HCEC 1CT (cell line): ENCODE measurements at places on chromosomes 2 and 18.

GRCh38 chr2:118705032-118705431 is 142.4 kb downstream of the EN1 start:
- peak; percentile 55 for DNase-seq

- DNase-seq, result peak; percentile 46
Observed at GRCh38 chr2:28068088-28068487, 177.6 kb downstream of the BABAM2 start.

- DNase-seq, result peak; percentile 58
Observed at GRCh38 chr2:55120634-55121359, 70.5 kb upstream of the RTN4 start.

- DNase-seq, result no peak
Observed at GRCh38 chr2:238130111-238130695, 8.3 kb upstream of the KLHL30 start.

- DNase-seq, result no peak
Observed at GRCh38 chr18:62678847-62679485, 36.4 kb upstream of the PHLPP1 start.

GRCh38 chr18:45040879-45041278 is 360.2 kb downstream of the SETBP1 start:
- DNase-seq, result no peak

DNA sequence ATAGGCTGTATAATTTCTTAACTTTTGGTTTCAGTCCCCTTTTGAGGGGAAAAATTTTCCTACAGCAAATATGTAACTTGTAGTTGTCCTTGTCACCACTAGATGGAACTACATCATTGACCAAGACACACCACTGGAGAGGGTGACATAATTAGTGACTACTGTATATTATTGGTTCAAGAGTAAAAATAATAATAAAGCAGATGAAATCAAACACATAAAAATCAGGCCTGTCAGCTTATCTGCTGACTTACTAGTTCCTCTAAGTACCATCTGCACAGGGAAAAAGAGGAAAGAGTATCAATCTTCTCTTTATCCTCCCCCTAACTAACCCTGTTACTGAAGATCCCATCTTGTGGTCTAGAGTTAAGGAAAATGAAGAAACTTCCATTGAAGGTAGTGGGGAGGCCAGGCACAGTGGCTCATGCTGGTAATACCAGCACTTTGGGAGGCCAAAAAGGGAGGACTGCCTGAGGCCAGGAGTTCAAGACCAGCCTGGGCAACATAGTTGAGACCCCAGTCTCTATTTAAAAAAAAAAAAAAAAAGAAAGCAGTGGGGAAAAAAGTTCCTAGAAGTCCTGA is 29.6 kb upstream of the ENOSF1 start:
- peak; percentile 59 for DNase-seq

DNA sequence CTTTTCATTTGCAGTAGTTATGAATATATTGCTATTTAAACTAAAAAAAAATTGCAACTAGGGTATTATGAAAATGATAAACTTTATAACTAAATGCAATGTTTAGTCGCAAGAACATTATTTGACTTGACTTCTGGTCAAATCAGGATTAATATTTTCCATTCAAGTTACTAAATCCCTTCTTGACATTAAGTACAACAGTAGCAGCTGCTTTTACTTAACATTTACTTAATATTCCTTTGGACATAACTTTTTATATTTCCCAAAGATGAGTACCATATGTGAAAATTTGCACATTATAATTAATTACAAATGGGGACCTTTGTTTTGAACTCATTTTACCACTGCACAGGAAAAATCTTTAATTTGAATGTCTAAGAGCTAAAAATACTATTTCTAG is 74.0 kb downstream of the PMS1 start:
- DNase-seq, result no peak

DNA sequence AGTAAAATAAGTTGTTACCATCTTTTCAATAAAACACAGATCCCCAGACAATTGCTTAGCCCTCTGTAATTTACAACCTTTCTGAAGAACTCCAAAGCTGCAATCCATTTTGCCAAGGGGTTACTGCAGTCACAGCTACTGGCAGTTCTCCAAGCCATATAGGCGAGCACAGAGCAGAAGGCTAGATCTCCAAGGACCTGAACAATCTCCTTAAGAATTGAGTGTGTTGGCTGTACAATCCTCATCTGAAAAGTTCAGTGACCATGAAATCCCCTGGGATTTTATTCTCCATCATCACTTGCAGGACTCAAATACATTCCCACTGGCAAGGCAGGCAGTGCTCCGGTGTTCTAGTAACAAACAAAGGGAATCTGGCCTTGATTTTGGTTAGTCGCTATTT is 103.9 kb upstream of the LRP1B start:
- DNase-seq, result no peak

DNA sequence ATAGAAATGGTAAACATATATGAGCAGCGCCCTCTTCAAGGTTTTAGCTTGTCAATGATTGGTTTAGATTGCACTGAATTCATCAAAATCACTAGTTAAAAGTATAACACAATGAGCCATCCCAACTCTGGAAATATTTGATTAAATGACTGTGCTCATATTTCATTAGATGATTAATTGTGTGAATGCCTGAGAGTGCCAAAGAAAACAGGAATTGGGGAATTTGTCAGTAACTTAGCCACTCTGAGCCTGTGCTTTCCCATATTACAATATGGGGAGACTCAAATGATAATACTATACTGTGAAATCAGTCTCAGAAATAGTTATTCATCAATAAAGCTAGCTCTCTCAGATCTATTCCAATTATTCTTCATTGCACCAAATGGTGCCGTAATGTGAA is 2087.6 kb upstream of the CELF4 start:
- no peak for DNase-seq

GRCh38 chr2:34096562-34097171 is 497.6 kb upstream of the FAM98A start:
- DNase-seq, result peak; percentile 29

- DNase-seq, result no peak
Observed at GRCh38 chr2:61807036-61807757, 46.7 kb downstream of the FAM161A start.

DNA sequence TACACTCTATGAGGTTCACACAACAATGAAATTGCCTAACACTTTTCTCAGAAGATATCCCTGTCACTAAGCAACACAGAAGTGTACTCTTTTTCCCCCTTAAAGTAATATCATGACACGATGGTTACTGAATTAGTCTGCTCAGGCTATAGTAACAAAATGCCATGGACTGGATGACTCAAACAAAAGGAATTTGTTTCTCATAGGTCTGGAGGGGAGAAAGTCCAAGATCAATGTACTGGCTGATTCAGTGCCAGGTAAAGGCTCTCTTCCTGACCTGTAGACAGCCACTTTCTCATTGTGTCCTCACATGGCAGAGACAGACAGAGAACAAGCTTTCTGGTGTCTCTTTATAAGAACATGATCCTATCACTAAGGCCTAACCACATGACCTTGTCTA is 211.9 kb downstream of the RBM43 start:
- DNase-seq, result peak; percentile 66

GRCh38 chr2:197516393-197516761 is 511 bp downstream of the MOB4 start:
- DNase-seq, result peak; percentile 32

GRCh38 chr2:23826771-23827170 is 100.2 kb downstream of the ATAD2B start:
- DNase-seq, result no peak

- DNase-seq, result peak; percentile 18
Observed at GRCh38 chr2:42050010-42050702, 2.3 kb downstream of the PKDCC start.

DNA sequence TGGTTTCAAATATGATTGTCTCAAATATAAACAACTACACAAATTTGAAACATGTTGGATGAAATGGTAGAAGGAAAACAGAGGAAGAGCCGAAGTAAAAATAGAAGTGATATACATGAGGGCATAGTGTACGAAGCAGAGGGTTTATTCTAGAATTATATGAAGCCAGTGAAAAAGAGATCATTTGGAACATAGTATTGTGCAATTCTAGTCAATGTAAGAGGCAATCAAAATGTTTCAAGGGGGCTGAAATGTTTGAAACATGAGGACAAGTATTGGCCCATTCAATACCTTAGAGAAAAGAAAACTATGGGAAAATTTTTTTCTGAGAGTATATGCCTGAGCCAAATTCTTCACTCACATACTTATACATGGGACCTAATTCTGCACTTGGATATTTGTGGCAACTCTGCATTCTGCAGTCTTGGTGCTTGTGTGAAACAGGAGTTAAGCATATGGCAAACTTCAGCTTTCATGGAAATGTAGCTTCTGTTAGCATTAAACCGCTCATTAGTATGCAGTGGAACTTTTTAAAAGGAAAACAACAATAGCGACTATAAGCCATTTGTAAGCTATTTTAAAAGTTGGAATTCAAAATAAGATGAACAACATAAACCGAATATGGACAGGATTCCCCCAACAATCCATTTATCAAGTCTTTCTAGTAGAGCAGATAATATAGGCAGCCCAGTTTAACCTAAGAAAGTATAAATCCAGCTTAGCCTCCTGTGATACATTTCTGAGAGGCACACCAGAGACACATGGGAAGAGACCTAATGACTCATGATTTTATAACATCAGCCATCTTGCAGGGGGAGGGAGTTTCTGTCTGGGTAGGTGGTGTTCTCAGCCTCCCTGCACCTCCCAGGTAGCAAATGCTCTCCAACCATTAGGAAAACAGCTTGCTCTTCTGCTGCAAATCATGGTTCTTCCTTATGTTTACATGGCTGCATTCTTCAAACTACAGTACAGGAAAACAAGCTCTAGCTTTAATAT is 197.8 kb downstream of the PAX3 start:
- DNase-seq, result no peak

DNA sequence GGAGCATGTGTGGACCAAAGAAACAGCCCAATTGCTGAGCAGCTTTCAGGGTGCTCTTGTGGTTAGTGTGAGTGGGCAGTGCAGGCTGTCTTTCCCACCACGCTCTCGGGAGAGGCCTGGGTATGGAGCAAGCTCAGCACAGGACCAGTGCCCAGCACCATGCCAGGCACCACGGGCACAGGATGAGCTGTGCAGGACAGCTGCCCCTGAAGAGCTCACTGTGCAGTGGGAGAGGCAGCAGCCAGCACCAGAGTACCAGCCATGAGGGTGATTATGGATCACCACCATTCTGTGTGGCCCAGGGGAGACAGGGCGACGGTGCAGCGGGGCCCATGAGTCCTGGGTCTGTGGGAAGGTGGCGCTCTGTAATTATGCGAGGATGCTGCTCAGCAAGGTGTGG is 29.7 kb upstream of the FAHD2A start:
- DNase-seq, result no peak

- DNase-seq, result no peak
Observed at GRCh38 chr18:59835605-59836379, 64.0 kb upstream of the PMAIP1 start.

DNA sequence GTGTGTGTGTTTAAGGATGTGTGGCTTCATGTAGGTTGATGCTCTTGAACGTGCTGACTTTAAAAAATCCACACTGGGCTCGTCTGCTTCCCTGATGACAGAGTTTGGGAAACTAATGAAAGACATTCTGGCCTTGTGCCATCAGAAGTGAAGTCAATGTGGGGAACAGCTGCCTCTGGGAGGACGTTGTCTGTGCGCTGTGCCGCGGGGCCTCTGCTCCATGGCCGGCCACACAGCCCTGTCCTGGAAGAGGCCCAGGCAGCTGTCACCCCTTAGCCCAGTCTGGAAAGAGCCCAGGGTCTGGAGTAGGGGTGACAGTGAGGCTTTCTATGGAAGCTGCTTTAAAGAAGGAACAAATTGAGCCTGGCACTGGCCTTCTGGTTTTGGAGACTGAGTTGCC is 155.8 kb downstream of the SH3RF3 start:
- peak; percentile 41 for DNase-seq

DNA sequence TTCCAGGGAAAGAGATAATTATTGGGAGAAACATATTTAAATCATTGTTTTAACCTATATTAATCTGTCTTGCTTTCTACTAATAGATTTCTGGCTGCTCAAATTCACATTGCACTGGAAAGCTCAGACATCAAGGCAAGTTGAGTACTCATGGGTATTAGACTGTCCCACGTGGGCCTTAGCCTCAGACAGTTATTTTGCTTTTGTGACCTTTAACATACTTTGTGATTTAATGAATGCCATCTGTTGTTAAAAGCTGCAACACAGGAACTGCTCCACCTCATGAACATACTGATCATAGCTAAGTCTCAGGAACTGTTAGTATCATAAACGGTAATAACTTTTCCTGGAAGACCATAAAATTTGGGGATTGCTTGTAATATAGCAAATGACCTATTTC is 2.7 kb upstream of the LCT start:
- DNase-seq, result peak; percentile 78

- no peak for DNase-seq
Observed at GRCh38 chr2:197633109-197633657, 42.2 kb downstream of the RFTN2 start.

DNA sequence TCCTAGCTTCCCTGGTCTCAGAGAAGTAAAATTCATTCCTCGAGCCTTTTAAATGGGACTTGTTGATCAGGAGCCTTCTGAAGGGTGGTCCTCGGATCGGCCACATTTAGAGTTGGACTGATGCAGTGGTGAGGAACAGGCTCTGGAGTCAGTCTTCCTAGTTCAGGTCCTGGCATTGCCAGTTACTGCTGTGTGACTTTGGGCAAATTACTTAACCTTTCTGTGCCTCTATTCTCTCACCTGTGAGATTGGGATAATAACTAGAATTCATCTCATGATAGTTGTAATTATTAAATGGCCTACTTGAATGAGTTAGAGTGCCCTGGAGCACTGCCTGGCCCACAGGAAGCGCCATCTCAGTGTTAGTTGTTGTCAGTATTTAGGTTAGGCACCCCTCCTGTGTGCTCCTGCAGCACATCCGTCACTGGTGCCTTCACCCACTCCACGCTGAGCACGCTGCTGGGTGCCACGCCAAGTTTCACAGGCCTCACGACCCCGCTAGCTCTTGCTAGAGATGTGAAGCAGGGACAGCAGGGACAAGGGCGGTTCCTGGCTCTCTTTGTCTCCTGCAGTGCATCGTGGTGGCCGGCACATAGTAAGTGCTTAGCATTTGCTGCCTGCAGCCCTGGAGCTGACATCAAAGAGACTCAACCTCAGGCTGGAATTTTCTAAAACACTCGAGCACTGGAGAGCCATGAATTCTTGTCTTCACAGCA is 122.9 kb downstream of the FAM210A start:
- no peak for DNase-seq

GRCh38 chr2:190382851-190383250 is 25.3 kb upstream of the MFSD6 start:
- DNase-seq, result peak; percentile 40

GRCh38 chr2:132588576-132588975 is 81.4 kb downstream of the LYPD1 start:
- no peak for DNase-seq
